ENCODE measurements at places on chromosomes 5 and 9. TPM values are rescaled to one million over a fixed set of nuclear protein-coding genes. Genes with fewer than 3 reads are reported as not detected.
A peak's percentile ranks its signal among the peaks of the same experiment; 100 is the strongest.

GRCh38 chr9:115194216-115194615 is 76.3 kb upstream of the TNC start:
- H3K4me1 ChIP-seq = no peaks in the 10 kb centered on the region
- H3K36me3 ChIP-seq = no peaks in the 10 kb centered on the region
- no peak overlapping the region for H3K4me3 ChIP-seq

DNA sequence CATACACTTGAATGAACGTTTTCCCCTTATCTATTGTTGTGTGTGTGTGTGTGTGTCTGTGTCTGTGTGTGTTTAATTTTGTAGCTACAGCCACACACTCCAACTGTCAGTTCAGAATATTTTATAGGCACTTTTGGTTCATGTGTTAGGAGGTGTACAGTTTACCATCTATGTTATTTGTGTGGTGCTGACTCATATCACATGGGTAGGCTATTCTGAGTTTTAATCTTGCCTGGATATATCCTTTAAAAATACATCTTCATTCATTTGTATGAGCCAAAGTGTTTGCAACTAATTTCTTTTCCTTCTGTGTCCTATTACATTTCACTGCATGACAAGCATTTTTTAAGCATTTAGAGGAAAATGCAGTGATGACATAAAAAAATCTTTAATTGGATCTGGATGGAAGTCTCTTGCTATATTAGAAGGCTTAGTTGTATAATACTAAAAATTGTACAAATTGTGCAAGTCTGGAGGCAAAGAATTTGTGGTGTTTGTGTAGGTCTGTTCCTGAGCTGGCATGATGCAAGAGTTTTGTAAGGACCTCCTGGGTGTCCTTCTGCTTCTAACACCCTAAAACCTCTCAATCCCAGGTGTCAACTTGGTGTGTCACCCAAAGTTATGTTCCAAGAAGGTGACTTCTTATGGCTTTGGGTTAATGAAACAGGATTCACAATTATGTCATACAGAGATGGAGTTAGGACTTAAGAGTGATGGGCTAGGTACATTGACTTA is 52.4 kb upstream of the HMHB1 start:
- DNase-seq = no peak
- H3K4me3 ChIP-seq = no peak overlapping the region
- H3K27me3 ChIP-seq = no peaks in the 10 kb centered on the region
- no peaks in the 10 kb centered on the region for H3K36me3 ChIP-seq

- no peak overlapping the region for H3K27ac ChIP-seq
- DNase-seq = no peak
- no peaks in the 10 kb centered on the region for H3K27me3 ChIP-seq
- H3K4me1 ChIP-seq = peaks cover 31% of the 10 kb centered on the region
- no peaks in the 10 kb centered on the region for H3K36me3 ChIP-seq
Measured at GRCh38 chr9:129160712-129161533, 17.1 kb downstream of the IER5L start.

DNA sequence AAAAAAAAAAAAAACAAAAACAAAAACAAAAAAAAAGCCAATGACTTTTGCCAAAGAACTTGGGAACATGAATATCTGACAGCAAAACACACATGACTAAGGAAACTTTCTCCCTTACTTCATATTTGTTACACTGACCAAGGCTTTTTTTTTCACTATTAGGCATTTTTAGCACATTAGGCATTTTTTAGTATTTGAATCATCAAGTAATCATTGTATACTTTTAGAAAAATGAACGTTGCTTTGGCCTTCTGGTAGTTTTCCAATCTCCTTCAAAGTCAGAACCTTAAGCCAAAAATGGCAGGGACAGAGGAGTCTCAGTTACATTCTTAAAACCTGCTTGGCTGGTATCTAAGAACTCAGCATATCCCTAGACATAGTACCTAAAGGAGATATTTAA is 19.3 kb downstream of the NREP start:
- H3K4me3 ChIP-seq = no peak overlapping the region
- H3K27ac ChIP-seq = no peak overlapping the region
- no peak for DNase-seq
- H3K4me1 ChIP-seq = no peaks in the 10 kb centered on the region
- no peaks in the 10 kb centered on the region for H3K36me3 ChIP-seq
- H3K27me3 ChIP-seq = no peaks in the 10 kb centered on the region

DNA sequence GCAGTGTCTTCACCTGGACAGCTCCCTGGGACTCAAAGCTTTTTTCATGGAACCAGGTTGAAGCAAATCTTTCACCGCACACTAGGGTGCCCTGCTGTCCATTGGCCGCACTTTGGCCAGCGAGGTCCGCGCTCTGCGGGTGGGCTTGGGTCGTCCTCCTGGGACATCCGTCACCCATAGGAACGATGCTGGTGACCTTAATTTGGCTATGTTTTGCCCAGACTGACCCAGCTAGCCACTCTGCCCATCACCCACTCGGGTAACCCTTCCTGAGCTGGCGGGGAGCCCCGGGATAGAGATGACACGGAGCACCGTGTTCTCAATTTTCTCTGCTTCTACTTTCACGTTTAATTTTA is 25.9 kb downstream of the ZDHHC11B start:
- H3K27me3 ChIP-seq = no peaks in the 10 kb centered on the region
- H3K4me1 ChIP-seq = peaks cover 36% of the 10 kb centered on the region
- peak overlapping the region; percentile 17 for H3K4me3 ChIP-seq
- no peaks in the 10 kb centered on the region for H3K36me3 ChIP-seq
- DNase-seq = no peak
- peak overlapping the region; percentile 79 for H3K27ac ChIP-seq

UBE2QL1 gene
- total RNA-seq = 0.35 TPM

DNA sequence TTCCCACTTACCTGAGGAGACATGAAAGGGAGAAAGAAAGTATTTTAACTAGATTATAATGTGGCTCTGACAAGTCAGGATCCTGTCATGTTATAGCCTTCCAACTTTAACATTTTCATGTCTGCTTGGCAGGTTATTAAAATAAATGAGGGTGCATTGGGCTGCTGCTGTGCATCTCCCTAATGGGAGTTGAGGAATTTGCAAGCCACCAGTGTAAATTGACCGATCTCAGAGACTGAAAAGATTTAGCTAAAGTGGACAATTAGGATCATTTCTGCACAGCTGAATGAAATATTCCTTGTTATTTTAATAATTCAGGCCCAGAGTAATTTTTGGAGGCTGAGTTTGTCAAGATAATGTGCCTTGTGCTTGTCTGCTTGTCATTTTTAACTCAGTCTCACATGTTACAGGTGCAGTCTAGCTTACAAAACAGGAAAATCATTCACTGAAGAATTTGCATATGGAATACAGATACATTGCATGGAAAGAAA is 366.3 kb upstream of the ADAMTS16 start:
- no peaks in the 10 kb centered on the region for H3K36me3 ChIP-seq
- no peak for DNase-seq
- H3K4me3 ChIP-seq = no peak overlapping the region

DNA sequence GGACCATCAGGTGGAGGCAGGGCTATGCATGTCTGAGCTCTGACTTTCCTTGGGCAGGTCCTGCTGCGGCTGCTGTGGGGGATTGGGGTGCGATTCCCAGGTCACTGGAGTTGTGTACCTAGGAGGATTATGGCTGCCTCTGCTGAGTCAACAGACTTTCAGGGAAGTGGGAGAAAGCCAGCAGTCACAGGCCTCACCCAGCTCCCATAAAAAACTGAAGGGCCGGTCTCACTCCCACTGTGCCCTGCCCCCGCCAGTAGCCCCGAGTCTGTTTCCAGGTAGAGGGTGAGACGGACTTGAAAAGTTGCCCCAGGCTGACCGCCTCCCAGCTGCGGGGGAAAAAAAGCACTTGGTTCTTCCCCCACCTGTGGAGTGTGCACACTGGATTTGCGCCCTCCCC is 76.7 kb downstream of the FAM170A start:
- H3K4me3 ChIP-seq = no peak overlapping the region
- no peaks in the 10 kb centered on the region for H3K36me3 ChIP-seq
- DNase-seq = no peak

GCNT4 gene
- 2.3 TPM for total RNA-seq

GRCh38 chr9:107717529-107718314 is 228.2 kb upstream of the KLF4 start:
- no peak overlapping the region for H3K4me3 ChIP-seq
- no peaks in the 10 kb centered on the region for H3K4me1 ChIP-seq
- H3K27ac ChIP-seq = no peak overlapping the region
- H3K27me3 ChIP-seq = no peaks in the 10 kb centered on the region
- no peaks in the 10 kb centered on the region for H3K36me3 ChIP-seq

- H3K36me3 ChIP-seq = peaks cover 30% of the 10 kb centered on the region
- DNase-seq = no peak
- H3K4me3 ChIP-seq = no peak overlapping the region
- H3K27ac ChIP-seq = no peak overlapping the region
- no peaks in the 10 kb centered on the region for H3K27me3 ChIP-seq
Measured at GRCh38 chr9:115085773-115086377, 32.1 kb downstream of the TNC start.

- no peak for DNase-seq
- H3K27ac ChIP-seq = no peak overlapping the region
- H3K4me1 ChIP-seq = no peaks in the 10 kb centered on the region
- no peak overlapping the region for H3K4me3 ChIP-seq
Measured at GRCh38 chr9:120394058-120394669, 185.8 kb downstream of the CDK5RAP2 start.

DNA sequence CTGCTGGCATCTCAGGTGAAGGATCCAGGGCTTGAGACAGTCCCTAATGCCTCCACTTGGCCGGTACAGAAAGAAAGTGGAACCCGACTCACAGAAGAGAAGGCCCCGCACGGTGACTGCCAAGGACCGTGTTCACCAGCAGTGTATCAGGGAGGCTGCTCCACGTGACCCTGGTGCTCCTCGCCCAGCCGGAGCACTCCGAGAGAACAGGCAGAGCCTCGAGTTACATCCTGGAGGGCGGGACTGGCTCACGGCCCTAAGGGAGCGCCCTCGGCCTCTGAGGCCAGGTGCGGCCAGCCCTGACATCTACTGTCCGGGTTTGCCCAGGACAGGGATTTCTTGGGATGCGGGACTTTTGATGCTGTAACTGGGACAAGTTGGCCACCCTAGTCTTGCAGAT is 104.0 kb upstream of the SARDH start:
- no peak overlapping the region for H3K4me3 ChIP-seq
- H3K27ac ChIP-seq = no peak overlapping the region
- no peaks in the 10 kb centered on the region for H3K4me1 ChIP-seq
- no peaks in the 10 kb centered on the region for H3K27me3 ChIP-seq

GRCh38 chr5:90809311-90810056 is 250.9 kb downstream of the ADGRV1 start:
- no peaks in the 10 kb centered on the region for H3K27me3 ChIP-seq
- no peak for DNase-seq
- H3K36me3 ChIP-seq = no peaks in the 10 kb centered on the region
- H3K4me3 ChIP-seq = no peak overlapping the region

DNA sequence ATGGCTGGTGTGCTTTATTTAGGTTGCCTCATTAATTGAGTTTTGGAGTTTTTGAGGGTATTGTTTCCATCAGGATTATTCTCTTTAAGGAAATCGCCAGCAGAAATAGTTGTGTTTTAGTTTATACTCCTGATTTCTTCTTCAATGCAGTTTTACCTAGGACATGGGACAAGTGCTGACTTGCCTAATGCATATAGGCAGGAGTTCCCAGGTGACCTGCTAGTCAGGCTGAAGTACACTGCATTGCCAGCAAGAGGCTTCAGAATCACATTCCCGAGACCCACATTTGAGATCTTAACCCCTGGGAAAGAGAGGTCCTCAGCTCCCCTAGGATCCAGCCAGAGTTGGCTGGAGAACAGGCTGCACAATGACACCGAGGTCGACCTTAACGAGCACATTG is 1.5 kb upstream of the OR1N2 start:
- H3K4me1 ChIP-seq = no peaks in the 10 kb centered on the region
- H3K27me3 ChIP-seq = no peaks in the 10 kb centered on the region
- no peak overlapping the region for H3K4me3 ChIP-seq
- no peaks in the 10 kb centered on the region for H3K36me3 ChIP-seq
- no peak overlapping the region for H3K27ac ChIP-seq

DNA sequence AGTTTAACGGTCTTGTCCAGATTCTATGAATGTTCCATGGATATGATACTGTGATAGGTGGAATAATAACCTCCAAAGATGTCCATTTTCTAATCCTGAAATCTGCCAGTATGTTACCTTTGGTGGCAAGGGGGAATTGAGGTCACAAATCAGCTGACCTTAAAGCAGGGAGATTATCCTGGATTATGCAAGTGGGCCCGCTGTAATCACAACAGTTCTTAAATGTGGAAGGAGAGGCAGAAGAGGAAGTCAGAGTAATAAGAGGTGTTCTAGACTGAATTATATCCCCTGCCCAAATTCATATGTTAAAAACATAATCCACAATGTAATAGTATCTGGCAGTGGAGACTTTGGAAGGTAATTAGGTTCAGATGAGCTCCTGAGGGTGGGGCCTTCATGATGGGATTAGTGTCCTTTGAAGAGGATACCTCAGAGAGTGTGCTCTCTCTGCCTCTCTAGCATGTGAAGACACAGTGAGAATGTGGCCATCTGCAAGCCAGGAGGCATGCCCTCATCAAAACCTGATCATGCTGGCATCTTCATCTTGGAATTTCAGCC is 47.6 kb upstream of the ZFAND5 start:
- no peak overlapping the region for H3K4me3 ChIP-seq
- no peaks in the 10 kb centered on the region for H3K4me1 ChIP-seq
- no peak overlapping the region for H3K27ac ChIP-seq
- no peaks in the 10 kb centered on the region for H3K27me3 ChIP-seq
- DNase-seq = no peak
- no peaks in the 10 kb centered on the region for H3K36me3 ChIP-seq

EDIL3 gene
- total RNA-seq = 2.8 TPM

ISL1 gene
- 0.13 TPM for total RNA-seq

GRCh38 chr9:36665387-36665786 is 92.7 kb downstream of the MELK start:
- H3K4me1 ChIP-seq = no peaks in the 10 kb centered on the region
- H3K27ac ChIP-seq = no peak overlapping the region
- DNase-seq = no peak
- H3K27me3 ChIP-seq = no peaks in the 10 kb centered on the region

DNA sequence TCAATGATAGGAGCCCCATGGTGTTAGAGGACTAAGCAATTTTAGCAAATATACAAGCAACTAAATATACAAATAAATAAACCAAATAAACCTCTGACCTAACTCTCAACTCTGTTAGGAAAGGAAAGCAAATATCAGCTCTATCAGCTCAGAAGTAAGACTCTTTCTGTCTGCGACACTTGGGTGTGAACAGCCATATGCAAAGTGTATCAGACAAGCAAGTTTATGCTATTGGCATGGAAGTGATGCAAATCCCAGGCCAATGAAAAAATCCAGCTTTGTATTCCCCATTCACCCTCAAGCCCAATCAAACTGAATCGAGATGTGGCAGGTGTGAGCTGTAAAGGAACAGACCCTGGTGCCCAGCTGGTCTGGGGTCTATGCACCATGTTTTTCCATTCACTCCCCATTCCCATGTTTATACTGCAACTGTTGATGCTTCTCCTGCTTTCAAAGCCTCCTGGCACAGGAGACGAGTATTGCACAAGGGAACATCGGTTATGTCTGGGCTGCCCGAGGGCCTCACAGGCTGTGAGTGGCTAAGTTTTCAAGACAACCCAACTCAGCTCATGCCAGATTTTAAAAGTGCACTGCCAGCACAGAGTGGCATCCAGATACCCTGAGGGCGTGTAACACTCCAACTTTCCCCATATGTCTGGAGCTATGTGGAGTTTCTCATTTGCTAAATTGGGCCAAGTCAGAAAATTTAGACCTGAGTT is 73.1 kb downstream of the FEM1C start:
- no peak overlapping the region for H3K4me3 ChIP-seq
- no peaks in the 10 kb centered on the region for H3K27me3 ChIP-seq
- no peak for DNase-seq
- no peaks in the 10 kb centered on the region for H3K36me3 ChIP-seq
- H3K27ac ChIP-seq = peak overlapping the region; percentile 19
- peaks cover 13% of the 10 kb centered on the region for H3K4me1 ChIP-seq

Measured in esophagus squamous epithelium (tissue), 5 donors.